Fibroblast of skin of scalp (primary cell): ENCODE measurements at places on chromosomes 1 and 21.

DNA sequence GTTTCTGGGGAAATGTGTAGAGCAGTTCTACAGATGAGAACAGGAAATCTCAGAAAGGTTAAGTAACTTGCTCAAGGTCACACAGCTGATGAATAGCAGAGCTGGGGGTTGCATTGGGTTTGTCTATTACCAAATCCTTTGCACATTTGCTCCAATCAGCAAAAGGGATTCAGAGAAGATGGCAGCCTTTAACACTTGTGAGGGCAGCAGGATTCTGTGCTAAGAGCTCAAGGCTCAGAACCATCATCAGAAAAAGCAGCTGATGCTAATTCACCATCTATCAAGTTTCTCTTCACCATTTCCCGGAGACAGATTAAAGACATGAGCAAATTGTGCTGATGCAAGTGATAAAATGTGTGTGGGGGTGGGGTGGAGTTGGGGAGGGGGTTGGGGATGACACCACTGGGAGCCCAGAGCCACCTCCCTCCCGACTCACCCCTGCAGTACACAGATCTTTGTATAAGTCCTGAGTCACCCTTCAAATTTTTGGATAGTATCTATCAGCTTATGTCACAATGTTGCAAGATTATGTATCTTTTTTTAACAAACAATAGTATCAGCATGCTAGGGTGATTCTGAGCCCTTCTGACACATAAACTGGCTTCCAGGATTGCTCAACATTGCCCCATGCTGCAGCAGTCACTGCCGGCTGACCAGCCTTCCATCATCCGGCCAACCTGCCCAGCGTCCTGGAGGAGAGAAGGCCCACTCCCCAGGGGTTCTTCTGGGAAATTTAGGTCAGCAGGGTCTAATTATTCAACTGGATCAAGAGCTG is 2.8 kb upstream of the SPSB1 start:
- DNase-seq, result peak; percentile 92

- no peak for DNase-seq
These were observed 64.0 kb upstream of the ZNF281 start for GRCh38 chr1:200473698-200474371.

GRCh38 chr1:93345633-93346420 is at the start of gene DR1:
DR1 (plus strand) TSS chr1:93345907; CDS start chr1:93346646, 739 bp downstream.
- peak; percentile 96 for DNase-seq

DNA sequence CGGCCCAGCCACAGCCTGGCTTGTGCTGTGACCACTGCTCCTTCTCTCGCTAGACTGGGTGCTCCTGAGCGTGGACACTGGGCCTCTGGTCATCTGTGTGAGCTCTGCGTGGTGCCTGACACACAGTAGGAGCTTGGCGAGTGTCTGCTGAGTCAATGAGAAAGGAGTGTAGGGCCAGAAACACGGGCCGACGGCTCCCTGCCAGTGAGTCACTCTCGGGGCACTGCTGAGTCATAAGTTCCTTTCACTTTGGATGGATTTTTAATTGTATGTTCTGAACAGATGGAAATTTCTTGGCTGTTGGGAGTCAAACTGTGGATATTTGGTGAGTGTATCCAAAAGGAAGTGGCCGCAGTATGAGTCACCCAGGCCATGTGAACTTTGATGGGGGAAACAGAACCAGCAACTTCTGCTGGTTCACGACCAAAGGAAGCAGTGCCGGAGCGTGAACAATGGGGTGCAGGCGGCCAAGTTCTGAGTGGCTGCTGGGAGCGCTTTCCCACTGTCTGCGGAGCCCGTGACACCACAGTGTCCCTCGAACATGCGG is 41.0 kb upstream of the COL18A1 start:
- DNase-seq, result peak; percentile 97

DNA sequence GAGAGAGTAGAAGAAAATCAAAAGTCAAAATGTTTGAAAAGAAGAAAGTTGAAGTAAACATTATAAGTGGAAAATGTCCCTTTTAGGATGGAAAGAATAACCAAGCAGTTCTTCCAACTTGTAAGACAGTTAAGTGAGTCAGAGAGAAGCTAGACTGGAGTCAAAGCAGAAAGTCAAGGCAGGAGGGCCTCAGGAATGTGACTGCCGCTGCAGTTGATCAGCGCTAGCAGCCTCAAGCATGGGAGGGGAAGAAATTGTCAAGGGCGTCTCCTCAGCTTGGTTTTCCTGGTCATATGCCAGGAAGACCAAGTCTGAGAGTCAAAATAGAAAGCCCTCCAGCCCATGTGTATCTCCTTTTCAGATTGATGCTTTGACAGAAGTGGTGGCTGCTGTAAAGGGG is 23.2 kb downstream of the HAO2 start:
- DNase-seq, result peak; percentile 40

DNA sequence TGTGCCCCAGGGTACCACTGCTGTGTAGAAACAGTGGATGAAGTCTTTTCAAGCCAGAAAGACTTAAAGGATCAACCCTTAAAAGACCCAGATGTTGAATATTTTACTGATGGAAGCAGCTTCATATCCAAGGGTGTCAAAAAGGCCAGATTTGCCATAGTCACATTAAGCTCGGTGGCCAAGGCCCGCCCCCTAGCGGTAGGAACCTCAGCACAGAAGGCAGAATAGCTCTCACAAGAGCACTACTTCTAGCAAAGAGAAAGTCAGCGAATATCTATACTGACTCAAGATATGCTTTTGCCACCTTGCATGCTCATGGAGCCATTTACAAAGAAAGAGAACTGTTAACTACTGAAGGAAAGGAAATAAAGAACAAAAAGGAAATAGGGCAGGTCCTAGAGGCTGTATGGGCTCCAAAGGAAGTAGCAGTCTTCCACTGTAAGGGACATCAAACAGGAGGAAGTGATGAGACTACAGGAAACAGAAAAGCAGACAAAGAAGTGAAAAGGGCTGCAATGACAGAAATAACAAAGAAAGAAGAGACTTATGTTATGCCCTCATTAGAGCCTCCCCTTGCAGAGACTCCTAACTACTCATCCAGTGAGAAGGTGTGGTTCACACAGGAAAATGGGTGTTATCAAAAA is 90.5 kb downstream of the LIPI start:
- DNase-seq, result peak; percentile 4

DNA sequence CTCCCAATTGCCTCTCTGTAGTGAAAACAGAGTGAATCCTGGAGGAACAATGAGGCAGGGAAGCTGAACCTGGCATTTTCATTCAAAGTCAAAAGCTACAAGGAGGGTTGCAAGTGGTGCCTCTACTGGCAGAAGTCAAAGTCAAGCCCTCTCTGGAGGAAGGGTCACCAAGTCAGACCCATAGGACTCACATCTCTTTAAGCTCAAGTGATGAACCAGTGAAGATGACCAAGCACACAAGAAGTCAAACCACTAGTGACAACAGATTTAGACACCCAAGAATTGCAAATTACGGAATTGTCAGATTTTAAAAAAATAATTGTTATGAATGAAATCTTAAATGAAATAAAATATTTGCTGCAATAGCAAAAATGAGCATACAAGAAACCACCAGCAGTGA is 81.1 kb upstream of the ATP1B1 start:
- no peak for DNase-seq

DNA sequence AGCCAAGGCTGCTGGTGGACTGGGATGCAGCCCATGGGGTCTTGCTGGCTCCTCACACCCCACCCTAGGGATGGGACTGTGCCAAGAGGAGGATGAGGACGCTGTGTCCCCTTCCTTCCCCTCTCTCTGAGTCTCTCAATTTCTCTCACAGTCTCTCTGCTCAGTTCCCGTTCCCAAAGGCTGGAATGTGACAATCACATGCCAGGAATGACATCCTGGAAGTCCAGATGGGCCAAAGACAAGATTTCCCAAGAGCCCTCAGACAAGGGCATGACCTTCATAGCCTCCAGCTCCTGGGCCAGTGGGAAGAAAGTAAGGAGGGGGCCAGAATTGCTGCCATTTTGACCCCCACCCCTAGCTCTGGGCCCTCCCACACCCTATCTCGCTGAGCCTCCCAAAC is 7.6 kb upstream of the CDCP2 start:
- DNase-seq, result peak; percentile 38

- no peak for DNase-seq
These were observed 32.1 kb downstream of the FAM151A start for GRCh38 chr1:54591127-54591756.

DNA sequence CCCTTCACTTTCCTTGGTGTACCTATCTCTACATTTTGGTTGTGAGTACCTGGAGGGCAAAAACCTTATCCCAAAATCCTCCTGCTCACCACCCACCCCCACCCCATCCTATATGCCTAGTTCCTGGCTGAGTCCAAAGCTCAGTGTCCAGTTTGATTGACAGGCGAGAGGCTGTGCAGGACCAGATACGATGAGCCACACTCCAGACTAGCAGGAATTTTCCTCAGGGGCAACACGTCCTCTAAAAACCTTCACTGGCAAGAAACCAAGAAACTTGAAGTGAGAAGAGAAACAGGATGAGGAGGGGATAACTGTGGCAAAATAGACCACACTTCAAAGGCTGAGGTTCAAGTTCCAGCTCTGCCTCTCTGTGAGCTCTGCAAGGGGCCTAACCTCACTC is 1.1 kb upstream of the SLAMF8 start:
- no peak for DNase-seq

DNA sequence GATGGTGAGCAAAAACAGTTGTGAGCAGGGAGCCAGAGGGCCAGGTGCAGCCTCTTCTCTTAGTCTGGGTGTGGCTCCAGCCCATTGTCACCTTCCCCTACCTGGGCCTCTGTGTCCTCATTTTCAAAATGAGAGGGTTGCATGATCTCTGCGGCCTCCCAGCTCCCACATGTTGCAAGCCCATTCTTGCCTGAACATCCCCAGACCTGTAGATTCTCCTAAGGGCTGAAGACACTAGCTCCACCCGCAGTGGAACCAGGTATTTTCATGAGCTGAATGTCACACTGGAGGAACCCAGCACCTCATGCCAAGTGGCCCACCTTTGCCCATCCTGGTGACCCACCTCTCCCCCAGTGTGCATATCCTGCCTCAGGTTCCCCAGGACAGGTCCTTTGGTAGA is 12.3 kb downstream of the IKBKE start:
- no peak for DNase-seq

GRCh38 chr1:84665703-84666317 is 24.5 kb downstream of the SSX2IP start:
- peak; percentile 71 for DNase-seq

DNA sequence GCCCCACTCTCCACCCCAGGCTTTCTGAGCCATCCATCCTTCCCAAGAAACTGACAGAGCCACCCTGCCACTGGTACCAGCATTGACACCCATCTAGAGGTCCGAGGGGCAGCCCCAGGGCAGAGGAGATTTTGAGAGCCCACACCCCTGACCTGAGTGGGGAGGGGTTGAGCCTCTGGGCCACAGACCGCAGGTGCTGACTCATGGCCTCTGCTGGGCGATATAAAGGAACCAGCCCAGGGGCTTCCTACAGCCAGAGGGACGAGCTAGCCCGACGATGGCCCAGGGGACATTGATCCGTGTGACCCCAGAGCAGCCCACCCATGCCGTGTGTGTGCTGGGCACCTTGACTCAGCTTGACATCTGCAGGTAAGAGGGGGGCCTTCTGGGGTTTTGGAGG is at the start of gene PADI4:
Gene PADI4, plus strand, starts transcription at position 252 of the 400 bp plus-strand sequence. Its CDS starts 26 bp downstream, at position 278.
- no peak for DNase-seq

- DNase-seq, result no peak
These were observed 65.4 kb downstream of the TAS1R2 start for GRCh38 chr1:18794051-18794450.

- peak; percentile 28 for DNase-seq
These were observed 24.1 kb upstream of the MYCL start for GRCh38 chr1:39925721-39926342.

DNA sequence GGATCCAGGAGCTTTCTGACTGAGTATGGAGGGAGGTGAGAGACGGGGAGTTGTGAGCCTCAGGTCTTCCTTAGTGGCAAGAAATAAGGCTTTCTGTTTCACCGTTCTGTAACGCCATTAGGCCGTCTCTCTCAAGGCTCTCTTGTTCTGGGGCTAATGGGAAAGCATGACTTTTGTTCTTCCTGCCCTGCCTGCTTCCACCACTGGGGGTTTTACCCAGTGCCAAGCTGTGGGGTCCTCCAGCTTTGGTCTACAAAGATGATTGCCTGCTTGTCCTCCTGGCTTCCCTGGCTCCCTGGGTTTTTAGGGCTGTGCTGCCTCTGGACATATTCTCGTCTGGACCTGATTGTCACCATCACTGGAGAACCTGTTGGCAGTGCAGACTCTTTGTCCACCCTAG is 74.8 kb upstream of the TINAGL1 start:
- no peak for DNase-seq

DNA sequence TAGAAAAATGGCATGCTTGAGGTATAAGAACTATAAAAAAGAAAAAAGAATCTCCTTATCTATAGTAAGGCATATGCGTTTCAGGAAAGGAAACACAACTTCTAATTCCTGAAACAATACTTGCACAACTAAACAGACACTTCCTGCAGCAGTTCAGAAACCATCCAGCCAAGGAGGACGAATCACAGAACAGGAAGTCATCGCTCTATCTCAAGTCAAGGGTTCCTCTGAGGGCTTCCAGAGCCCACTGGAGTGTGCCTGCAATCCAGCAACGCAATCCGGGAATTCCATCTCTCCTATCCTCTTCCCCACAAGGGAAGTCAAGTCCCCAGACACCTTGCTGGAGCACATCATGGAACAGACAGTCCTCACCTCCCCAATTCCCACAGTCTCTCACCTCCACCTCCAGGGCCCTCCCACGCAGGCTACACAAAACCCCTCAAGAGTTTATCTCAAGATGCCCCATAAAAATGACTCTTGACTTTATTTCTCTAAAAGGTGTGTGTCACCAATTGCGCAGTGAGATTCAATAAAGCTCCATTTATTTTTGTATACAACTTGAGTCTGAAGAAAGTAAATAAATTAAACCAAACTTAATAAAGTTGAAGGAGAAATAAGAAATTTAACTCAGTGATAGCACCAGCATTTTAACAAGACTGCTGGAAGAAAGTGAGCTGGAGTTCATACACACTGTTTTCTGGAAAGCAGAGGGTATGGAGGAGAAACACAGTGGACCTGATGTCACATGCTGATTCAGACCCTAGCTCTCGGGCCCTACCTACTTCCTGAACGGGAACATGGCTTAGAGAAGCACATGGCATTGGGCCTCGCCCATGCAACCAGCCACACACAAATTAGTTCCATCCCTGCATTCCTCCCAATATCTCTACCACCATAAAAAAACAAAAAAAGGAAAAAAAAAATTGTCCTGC is 39.9 kb downstream of the SIPA1L2 start:
- DNase-seq, result peak; percentile 67

DNA sequence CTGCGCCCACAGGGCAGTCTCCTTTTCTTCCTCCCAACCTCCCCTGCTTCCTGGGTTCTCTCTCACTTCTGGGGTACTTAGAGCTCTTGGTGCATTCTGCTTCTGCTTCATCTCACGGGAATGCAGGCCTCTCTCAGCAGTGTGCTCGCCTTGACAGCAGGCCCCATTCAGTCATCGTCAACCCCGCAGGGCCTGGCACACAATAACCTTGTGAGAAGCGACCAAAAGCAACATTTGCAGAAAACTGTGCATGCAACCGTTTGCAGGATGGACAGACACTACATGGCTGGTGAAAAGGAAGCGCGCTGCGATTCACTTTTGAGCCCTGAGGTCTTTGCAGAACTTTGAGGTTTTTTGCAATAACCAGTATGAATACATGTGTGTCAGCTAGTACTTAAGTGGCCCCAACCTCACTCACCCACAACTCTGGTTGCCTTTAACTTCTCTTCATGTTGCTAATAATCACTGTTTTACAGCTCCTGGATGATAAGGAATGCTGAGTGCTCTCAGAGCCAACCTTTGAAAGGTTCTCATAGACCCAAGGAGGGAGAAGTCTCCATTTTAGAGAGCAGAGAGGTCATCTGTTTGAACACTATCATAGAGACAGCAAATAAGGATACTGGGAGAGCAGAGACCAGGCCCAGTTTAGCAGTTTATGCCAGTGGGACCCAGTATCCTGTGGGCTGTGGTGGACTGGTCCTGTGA is 2.5 kb upstream of the CD160 start:
- DNase-seq, result no peak
